ENCODE measurements at places on chromosomes 5 and 9.

DNA sequence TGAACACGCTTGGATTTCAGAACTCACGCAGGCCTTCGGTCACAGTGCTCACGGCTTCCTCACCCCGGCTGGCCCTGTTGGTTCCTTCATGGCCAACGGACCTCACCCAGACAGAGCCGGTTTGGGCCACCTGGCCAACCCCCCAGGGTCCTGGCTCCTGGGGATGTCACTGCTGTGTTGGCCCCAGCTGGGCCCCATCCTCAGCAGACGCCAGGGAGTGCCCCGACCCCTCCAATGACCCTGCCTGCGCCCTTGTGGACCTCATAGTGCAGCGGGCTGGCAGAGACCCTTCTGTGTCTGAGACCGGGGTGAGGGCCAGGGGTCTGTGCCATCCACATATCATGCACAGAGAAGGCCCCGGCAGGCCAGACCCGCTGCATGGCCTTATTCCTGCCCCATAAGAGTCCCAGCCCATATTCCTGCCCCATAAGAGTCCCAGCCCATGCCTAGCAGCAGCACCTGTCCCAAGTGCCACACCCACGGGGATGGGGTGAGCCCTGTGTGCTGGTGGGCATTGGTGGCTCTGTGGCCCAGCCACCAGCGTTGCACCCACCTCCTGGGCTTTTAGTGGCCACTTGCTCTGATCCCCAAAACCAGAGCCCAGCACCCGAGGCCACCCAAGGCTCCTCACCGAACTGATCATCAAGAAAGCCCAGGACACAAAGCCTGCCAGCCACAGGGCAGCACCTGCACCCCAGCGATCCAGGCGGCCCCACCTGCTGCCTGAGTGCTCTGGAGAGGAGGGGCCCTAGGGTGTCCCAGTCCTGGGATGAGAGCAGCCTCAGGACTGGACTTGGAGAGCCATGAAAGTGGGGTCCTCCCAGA, 1.3 kb upstream of the LPCAT1 start:
- DNase-seq, result no peak

DNA sequence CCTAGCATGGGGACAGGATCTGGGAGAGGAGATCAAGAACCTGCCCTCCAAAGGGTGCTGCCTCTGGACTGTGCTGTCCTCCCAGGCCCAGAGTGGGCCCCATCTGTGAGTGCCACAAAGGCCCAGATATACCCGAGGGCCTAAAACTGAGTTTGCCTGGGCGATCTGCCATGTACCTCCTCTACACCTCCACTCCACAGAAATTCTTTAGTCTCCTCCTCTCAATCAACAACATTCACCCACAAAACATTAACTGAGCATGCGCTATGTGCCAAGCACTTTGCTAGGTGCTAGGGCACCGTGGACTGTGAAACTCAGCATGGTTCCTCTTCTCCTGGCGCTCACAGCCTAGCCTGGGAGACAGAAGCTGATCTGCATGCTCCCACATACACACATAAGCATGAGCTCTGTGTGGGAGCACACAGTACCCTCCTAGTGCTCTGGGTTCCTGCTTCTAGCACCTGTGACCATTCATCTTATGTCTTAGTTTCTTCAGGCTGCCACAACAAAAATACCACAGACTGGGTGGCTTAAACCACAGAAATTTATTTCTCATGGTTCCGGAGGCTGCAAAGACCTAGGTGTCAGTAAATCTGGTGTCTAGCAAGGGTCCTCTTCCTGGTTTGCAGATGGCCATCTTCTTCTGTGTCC, 82.0 kb upstream of the FSTL4 start:
- DNase-seq, result no peak

- DNase-seq, result no peak
These were observed 41.4 kb downstream of the SYK start for GRCh38 chr9:90842996-90843395.

- no peak for DNase-seq
These were observed 208.3 kb upstream of the DAB2 start for GRCh38 chr5:39633057-39633456.
